ENCODE measurements at places on chromosomes 16 and 17. TPM values are rescaled to one million over a fixed set of nuclear protein-coding genes. Genes with fewer than 3 reads are reported as not detected.

DNA sequence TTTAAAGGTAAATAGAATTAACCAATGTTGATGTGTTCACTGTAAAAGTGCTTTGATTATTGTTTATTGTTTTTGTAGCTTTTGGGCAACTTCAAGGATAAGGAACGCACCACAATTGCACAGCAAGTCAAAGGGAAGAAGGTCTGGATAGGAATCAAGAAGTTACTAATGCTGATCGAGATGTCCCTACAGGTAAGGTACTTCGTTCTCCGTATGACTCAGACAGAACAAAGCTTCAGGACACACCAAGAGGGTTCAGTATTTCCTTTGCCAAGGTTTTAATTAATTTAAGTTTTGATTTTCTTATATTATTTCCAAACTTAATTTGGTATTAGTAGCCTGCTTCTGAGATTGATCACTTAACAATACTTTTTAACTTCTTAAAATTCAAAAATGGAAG lies 67.1 kb downstream of the WNT3 start:
- no peak for DNase-seq

DNA sequence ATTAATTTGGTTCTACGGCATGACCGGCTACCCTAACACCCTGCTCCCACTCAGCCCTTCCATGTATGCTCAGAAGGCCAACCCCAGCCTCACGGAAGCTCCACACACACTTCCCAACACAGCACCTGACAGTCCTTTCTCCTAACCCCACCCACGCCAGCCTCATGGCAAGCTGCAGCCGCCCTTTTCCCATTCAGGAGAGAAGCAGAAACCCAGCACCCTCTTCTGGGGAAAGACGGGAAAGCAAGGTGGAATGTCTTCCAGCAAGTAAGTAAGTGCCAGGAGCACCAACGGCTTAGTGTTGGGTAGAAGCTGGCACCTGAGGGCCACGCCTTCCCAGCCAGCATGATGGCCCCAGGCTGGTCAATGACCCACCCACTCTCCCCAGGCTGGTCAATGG lies 32.1 kb downstream of the ABR start:
- DNase-seq: peak; percentile 77

GRCh38 chr17:61157246-61157886 lies 242.3 kb upstream of the TBX2 start:
- DNase-seq: peak; percentile 70

- peak; percentile 53 for DNase-seq
Measured at GRCh38 chr17:10292057-10292937, 80.5 kb downstream of the MYH13 start.

The CD300A gene
- not detected for total RNA-seq

The SPN gene
- total RNA-seq: 2.8 TPM

DNA sequence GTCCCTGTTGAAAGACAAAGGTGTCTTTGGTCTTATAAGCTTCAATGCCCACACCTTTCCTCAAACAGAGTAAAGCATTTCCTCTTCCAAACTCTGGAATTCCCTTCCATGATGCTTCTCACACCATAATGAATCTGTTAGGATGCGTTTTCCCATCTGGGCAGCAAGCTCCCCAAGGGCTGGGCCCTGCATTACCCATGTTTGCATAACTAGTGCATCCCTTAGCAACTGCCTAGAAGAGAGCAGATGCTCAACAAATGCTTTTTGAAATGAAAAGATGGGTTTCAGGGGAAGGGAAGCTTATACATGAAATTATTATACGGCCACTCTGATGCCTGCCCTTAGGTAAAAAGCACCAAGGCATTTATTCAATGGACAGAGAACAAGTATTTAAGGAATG lies 124.5 kb upstream of the CCL2 start:
- no peak for DNase-seq

DNA sequence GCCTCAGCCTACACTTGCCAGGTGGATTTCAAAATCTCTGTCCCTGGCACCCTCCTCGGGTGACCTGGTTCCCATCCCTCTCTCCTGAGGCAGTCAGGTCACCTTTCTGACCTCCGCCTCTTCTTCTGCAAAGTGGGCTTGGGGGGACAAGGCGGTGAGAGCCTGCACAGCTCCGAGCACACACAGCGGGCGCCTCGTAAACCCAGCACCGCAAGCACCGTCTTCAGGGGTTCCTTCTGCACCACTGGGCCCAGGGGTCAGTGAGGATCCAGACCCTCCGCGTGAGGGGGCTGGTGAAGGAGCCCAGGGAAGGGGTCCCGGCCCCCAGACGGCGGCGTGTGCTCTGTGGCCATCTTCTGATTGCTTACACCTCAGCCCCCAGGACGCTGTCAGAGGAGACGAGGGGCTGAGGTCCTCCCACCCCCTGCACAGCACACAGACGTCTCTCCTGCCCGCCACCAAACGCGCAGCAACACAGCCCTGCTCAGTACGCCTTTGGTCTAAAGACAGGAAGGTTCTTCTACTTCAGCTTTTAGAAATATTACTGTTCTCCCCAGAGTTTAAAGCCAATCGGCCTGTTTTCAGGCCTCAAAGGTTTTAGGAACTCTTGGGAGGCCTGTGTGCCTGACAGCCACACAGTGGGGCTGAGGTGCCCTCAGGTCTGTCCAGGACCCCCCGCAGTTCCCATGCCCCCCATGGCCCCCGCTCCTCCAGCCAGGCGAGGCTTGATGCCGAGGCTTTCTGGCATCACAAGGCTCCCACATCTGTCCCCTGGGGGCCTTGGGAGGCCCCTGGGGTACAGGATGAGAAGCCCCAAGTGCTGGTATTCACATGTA lies 2.7 kb downstream of the CBFA2T3 start:
- no peak for DNase-seq

DNA sequence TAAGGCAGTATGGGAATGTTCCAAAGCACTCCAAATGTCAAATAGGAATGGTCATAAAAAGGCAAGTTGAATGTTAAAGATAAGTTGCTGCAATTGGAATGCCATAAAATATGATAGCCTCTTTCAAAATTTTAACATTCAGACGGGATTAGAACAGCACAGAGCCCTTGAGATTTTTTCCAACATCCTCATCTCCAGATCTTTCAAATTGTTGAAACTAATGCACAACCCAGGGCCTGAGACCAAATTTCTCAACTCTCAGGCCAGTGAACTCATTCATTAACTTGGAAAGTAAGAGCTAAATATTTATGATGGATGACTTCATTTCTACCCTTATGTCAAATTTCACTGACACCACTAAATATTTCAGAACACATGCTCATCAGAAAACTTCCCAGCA lies 346.5 kb upstream of the XYLT1 start:
- no peak for DNase-seq

- no peak for DNase-seq
Measured at GRCh38 chr16:74888232-74888862, 96.6 kb downstream of the WDR59 start.

The SOCS1 gene
- total RNA-seq: 1.3 TPM

DNA sequence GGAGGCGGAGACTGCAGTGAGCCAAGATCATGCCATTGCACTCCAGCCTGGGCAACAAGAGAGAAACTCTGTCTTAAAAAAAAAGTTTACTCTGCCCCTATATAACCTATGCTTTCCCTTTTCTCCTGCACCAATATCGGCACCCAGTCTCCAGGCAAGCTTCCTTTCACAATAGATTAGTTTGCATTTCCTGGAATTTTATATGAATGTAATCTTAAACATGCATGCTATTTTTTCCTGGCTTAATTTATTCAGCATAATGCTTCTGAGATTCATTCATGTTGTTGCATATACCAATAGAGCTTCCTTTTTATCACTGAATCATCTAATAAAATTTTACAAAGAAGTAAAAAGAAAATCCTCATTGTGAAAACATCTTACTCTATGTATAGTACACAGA lies 59.4 kb downstream of the USP32 start:
- DNase-seq: no peak

DNA sequence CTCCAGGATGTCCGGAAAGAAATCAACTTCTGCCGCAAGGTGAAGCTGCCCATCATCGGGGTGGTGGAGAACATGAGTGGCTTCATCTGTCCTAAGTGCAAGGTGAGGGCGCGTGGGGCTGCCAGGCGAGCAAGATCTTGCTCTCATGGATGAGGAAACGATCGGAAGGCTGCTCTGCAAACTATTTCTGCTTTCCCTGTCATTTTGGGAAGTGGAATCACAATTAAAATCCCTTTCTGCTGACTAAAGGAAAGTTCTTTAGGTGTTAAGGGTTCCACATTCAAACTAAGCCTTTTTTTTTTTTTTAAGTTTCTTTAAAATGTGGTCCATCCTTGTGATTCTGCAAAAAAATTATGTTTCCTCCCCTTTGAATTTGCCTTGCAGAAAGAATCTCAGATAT lies 17.7 kb downstream of the NUBP1 start:
- DNase-seq: no peak

GRCh38 chr17:39562976-39563375 lies 44.7 kb downstream of the NEUROD2 start:
- DNase-seq: no peak

DNA sequence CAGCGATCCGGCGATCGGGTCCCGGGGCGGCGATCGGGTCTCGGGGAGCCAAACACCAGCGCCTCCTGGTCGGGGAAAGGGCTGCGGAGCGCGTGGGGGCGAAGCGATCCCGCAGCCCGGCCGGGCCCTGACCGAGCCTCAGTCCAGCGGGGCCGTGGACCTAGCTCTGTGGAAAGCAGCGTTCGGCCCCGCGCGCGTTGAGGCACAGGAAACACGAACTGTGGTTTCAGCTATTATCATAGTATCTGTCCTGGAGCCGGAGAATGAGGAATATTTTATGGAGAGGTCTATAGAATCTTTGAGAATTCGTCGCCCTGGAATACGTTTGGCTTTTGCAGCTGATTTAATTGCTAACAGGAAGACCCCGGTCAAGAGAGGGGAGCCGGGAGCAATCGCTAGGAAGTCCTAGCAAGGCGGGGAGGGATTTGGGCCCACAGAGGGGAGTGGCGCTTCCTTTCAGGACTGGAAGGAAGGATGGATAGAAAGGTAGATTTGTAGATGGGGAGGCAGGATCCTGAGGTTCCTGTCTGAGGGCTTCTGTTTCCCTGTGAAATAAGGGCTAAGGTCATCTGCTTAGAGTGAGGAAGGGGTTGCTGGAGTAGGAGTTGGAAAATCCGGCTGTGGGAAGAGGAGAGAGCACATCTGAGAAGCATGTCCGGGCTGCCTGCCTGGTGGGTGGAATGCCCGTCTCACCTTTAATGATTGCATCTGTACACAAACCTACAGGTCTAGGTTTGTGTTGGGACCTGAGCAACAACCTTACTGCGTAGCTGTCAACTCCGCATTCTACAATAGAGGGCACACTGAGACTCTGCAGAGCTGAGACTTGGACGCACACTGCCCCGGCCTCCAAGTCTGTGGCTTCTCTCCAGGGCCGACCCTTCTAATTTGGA lies 770 bp downstream of the CCNF start:
- DNase-seq: no peak

GRCh38 chr16:85234310-85235204 lies 122.3 kb upstream of the CIBAR2 start:
- peak; percentile 80 for DNase-seq

GRCh38 chr17:40064971-40065768 lies 2.4 kb downstream of the THRA start:
- DNase-seq: no peak

- peak; percentile 9 for DNase-seq
Measured at GRCh38 chr17:5618476-5618875, 34.2 kb upstream of the NLRP1 start.

GRCh38 chr16:22848451-22848850 lies 34.5 kb downstream of the HS3ST2 start:
- no peak for DNase-seq

DNA sequence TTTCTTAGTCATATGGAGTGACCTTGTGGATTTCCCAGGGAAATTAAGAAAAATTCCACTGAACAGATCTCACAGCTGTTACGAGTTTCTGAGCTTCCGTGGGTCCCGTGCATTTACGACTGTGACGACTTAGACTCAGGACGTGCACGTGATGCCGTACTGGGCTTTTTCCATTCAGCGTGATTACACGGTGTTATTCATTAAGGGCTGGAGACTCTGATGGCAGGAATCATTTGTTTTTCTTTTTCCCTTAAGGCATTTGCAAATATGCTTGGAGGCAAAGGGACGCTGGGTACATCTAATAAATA lies 57.2 kb downstream of the TBC1D16 start:
- no peak for DNase-seq

The DRC3 gene
- 1.4 TPM for total RNA-seq

DNA sequence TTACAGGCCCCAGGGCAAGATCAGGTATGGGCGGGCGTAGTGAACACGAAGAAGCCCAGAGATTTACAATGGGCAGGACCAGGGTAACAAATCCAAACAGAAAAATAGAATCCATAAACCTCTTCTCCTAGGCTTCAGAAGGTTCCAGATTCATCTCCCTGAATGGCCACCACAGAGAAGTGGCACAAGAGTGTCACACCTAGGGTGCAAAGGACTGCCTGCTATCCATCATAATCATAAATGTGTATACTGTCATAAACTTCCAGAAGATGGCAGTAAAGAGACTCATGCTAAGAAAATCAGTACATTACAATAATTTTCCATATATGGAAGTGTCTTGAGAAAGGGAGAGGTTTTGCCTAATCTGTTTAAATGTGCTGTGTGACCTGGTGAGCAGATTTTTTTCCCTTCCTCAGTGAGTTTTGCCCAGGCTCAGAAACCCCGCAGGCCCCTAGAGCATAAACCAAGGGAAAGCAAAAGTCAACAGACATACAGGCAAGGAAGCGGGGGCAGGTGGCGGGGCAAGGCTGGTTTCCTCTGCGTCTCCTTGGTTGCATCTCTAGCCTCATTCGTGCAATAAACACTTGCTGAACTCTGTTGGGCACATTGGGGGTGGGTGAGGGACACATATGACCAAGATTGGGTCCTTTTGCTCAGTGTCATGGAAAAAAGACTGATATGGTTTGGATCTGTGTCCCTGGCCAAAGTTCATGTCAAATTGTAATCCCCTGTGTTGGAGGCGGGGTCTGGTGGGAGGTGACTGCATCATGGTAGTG lies 92.0 kb upstream of the CDH5 start:
- DNase-seq: peak; percentile 62

GRCh38 chr17:81364278-81365147 lies 30.7 kb upstream of the BAHCC1 start:
- no peak for DNase-seq

The TUBB3 gene
- total RNA-seq: 304 TPM

The MYCBPAP gene
- not detected for total RNA-seq

DNA sequence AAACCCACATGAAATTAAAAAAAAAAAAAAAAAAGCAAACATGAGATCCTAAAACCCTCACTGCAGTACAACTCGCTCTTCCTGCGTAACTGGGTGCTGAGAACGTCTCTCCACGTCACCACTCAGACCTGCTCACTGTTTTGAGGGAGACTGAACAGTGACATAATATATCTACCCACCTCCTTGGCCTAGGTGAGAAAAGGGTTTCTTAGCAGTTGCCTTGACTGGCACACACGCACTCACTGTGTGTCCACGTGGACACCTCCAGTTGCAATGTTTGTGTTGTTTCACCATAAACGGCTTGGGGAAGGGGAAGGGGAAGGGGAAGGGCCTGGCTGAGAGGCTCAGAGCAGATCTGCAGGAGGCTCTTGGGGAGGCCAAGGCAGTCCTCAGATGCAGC lies 32.0 kb downstream of the FANCA start:
- DNase-seq: no peak

Measured in H4 (cell line).